Esophagus squamous epithelium (tissue), 5 donors: ENCODE measurements at places on chromosomes 6 and 20.

GRCh38 chr6:35016502-35017321, 124.4 kb downstream of the TCP11 start:
- no peak for DNase-seq

- no peak for DNase-seq
Observed at GRCh38 chr6:114319749-114320148, 23.1 kb downstream of the HS3ST5 start.

- DNase-seq, result no peak
Observed at GRCh38 chr6:136947037-136947436, 24.9 kb downstream of the SLC35D3 start.

DNA sequence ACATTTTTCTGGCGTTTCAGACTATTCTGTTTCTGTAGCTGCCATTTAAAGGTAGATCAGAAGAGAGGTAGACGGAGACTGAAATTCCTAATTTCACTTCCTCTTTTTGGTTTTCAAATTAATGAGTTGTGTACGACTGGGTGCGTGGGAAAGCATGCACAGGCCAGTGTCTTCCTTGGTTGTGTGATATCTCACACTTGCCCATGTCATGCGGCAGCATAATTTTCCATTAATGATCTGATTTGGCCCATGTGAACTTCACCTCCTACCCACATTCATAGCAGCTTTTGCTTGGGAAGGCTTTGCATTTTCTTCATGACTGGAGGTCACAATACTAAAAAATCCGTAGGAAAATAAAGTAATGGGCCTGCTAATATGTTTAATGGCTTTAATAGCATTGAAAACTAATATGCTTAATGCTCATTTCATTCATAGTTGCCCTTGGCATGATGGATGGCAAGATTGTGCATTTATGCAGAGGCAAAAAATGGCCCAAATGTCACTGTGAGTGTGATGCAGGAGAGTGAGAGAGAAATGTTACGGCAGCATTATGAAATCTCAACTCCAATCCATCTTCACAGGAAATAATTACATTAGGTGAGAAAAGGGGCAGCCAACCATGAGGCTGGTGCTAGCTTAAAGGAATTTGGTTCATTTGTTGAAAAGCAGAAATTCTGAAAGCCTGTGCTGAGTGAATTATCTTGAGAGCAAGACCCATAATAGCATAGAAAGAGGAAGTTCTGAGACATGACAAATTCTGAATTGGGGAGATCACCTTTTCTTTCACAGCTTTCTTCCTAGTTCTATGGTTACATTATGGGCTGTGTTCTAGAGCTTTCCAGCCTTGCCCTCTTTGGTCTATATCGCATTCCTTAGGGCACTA, 69.0 kb upstream of the UST start:
- no peak for DNase-seq

GRCh38 chr6:134173366-134173725, 120.9 kb upstream of the SLC2A12 start:
- no peak for DNase-seq

GRCh38 chr6:168052291-168052891, 26.6 kb downstream of the FRMD1 start:
- no peak for DNase-seq

GRCh38 chr6:28224131-28225055, 682 bp upstream of the ZSCAN9 start:
- no peak for DNase-seq

- no peak for DNase-seq
Observed at GRCh38 chr6:36822506-36823269, 16.6 kb downstream of the CPNE5 start.

DNA sequence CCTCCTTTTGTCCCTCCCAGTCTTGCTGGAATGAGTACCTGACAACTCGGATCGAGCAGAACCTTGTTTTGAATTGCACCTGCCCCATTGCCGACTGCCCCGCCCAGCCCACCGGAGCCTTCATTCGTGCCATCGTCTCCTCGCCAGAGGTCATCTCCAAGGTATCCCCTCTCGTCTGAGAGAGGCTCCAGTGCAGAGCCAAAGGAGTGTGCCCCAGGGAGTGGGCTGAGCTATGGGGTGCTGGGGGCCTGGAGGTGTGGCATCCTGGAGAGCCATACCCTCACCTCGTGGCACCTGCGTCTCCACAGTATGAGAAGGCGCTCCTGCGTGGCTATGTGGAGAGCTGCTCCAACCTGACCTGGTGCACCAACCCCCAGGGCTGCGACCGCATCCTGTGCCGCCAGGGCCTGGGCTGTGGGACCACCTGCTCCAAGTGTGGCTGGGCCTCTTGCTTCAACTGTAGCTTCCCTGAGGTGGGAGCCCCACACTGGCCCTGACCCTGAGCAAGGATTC, 8.8 kb downstream of the DNPH1 start:
- no peak for DNase-seq

DNA sequence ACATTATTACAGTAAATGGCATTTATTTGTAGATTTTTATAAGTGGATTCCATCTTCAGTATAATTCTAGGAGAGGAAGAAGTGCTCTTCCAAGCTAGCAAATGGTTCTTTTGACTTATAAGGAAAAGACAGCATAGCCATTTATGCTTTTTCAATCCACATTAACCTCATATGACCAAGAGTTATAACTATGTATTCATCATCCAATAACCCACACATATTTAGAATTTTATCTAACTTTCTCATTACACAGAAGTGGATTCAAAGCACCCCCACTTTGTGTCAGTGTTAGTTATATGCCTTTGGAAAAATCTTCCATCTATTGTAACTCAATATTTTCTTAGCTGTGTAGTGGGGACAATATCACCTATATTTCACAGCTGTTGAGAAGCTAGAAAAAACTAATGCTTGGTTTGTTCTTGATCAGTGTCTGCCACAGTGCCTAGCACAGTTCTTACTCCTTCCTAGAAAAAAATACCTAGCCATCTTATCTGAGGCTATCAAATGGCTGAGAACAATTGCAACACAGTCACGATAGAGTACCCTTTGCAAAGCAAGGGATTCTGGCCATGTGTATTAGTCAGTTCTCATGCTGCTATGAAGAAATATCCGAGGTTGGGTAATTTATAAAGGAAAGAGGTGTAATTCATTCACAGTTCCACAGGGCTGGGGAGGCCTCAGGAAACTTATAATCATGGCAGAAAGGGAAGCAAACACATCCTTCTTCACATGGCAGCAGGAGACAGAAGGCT, 986.3 kb downstream of the TFAP2A start:
- no peak for DNase-seq

DNA sequence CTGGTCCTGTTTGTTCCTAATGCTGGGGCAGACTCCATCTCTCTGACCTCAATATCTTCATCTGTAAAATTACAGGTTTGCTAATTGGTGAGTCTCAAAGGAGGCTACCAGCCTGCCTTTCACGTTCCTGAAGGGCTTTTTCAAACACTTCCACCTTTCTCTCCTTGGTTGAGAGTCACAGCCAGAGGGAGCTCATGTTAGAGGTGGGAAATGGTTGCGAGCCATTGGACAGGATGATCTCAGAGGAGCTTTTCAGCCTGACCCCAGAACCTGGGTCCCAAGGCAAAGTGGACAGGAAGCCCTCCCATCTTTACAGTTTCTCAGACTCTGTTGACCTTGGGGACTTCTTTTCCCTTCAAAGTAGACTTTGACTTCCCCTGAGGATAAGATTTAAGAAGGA, 37.6 kb downstream of the NDUFAF5 start:
- DNase-seq, result no peak

GRCh38 chr6:4671587-4672115, 104.6 kb upstream of the CDYL start:
- no peak for DNase-seq

DNA sequence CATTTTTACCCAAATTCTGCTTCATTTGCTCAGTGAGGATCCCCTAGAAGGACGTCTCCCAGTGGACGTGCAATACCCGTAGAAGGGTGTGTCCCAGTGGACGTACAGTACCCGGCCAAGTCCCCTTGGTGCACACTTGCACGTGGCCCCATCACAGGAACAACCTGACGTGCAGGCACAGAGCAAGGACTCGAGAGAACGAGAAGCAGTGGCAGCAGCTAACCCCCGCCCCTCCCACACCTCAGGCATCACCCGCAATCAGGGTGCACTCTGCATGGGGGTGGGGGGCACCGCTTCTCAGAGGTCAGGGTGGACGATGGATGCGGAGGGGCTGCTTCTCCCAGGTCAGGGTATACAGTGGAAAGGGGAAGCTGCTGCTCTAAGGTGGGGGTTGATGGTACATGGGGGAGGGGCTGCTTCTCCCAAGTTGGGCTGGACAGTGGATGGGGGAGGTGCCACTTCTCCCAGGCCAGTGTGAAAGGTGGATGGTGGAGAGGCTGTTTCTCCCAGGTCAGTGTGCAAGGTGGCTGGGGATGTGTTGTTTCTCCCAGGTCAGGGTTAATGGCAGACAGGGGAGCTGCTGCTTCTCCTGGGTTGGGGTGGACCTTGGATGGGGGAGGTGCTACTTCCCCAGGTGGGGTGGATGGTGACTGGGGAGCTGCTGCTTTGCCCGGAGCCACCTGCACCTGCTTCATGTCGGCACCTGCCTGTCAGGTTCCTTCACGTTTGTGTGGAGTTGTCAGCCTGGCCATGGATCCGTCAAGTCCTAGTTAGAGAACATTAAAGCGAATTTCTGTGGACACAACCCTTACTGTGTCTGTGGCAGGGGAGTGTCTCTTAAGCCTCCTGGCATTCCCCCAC, 1.0 kb upstream of the THBS2 start:
- no peak for DNase-seq

DNA sequence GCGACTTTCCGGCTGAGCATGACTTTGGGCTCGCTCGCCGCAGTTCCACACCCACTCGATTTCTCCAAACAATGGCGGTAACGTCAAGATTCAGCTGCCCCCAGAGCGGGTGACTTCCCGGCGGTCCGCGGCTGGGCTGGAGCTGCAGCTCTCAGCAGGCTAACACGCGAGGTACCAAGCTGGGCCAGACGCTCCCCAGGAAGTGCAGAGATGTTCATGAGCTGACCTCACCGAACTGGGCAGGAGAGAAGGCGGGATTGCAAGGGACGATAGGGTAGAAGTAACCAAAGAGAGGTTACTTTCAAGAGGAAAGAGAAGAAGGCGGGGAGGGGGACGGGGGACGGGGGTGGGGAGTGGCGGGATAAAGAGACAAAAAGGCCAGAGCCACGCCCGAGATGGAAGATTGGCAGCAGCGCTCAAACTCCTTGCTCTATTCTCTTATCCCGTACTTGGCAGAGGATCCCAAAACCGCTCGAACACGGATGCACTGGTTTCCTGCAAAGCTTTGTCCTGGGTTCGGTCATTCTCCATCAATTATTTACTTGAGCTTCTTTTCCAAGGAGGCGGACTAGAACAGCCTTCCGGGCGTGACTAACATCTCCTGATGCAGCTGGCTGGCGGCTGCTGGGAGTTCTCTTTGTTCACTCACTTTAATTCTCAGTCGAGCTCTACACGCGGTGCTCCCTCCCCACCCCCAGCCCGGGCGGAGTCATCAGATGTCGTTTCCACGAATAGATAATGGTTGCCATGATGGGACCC, at the start of gene MTCL3:
Gene MTCL3, minus strand, starts transcription at position 626 of the 759 bp plus-strand sequence.
- no peak for DNase-seq

DNA sequence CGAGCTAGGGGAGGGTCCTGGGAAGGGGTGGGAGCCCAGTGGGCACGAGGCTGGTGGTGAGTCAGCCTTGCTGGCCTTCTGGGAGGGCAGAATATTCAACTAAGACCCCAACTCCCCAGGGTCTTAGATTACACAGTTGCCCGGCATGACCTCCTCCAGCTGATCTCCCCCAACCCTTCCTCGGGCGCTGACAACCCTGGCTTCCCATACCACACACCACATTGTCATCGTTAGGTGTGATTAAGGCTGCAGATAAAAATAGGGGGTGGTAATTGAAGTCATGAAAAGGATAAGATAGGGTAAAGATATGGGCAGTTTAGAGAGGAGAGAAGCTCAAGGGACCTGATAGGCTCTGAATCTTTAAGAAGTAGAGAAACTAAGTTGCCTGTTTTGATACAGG, 10.5 kb downstream of the CDC40 start:
- DNase-seq, result no peak

DNA sequence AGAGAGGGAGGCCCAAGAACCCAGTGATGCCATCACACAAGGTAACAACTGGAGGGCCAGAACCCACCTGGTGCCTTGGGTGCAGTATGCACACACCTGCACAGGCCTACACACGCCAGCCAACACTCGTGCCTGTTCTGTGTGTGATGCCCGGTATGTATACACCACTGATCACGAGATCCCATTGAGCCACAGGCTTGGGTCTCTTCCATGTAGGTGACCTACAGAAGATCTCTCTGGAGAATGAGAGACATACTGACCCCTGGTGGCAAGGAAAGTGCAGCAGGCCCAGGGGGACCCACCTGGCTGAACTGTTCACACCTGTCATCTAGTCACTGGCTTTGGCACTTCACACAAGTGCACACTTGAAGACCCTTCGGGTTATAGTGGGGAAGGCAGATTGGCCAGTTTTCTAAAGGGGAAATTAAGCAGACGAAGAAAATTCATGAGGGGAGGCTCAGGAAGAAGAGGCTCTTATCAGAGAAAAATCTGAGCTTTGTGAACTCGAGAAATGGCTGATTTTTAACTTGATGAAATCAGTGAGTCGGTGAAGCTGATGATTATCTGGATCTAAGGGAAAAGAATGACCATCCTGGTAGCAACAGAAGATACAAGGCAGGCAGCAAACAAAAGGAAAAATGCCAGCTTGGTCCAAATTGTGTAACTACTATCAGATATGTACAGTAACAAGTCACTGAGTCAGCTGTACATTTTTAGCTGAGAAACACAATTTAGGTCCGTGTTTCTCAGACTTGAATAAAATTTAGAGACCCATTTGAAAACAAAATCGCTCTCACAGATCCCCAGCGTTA, 69.1 kb upstream of the PBOV1 start:
- no peak for DNase-seq

GRCh38 chr20:40286975-40287531, 402.0 kb downstream of the MAFB start:
- peak; percentile 26 for DNase-seq

- DNase-seq, result no peak
Observed at GRCh38 chr20:33654680-33655161, 7.4 kb upstream of the C20orf144 start.

- DNase-seq, result no peak
Observed at GRCh38 chr20:444117-444516, 18.2 kb downstream of the TBC1D20 start.

GRCh38 chr6:129936329-129937165, 75.4 kb upstream of the TMEM244 start:
- no peak for DNase-seq

DNA sequence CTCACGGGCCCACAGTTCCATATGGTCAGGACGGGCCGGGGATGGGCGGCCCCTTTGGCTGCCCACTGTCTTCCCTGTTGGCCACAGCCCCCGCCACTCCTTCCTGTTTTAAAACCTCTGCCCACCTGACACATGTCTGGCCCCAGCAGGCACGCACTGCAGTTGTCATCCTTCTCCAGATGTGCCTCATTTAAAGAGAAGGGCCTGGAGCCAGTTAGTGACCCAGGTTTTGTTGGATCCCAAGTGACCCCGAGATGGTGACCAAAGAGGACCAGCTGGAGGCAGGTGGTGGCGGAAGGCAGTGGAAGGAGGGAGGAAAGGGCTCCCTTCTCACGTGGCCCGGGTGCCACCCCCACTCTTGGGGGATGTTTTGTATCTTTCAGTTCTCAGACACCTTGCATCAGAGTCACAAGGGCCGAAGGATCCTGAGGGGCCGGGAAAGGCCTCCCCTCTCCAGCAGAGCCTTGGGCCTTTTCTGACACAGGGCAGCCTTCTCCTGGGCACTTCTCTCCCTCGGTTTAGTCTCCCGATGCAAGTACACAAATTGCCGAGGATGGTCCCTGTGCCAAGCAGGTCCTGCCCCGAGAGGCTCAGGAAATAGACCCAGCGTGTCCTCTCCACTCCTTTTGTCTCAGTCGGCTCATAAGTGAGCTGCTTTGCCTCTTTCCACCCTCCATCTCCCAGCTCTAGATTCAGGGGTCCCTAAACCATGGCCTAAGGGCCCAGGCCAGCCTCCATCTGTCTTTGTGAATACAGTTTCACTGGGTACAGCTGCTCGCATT, 117.6 kb downstream of the SULF2 start:
- DNase-seq, result no peak

GRCh38 chr6:6270948-6271535, 49.4 kb downstream of the F13A1 start:
- no peak for DNase-seq
